Activated CD4-positive, alpha-beta T cell treated with anti-CD3 and anti-CD28 coated beads for 36 hours (primary cell): ENCODE measurements at places on chromosomes 11 and 22. TPM values are rescaled to one million over a fixed set of nuclear protein-coding genes. Genes with fewer than 3 reads are reported as not detected.

GLYAT gene
- not detected for total RNA-seq

TIMM10 gene
- 124 TPM for total RNA-seq

MPPED2 gene
- total RNA-seq: 0.54 TPM

GRCh38 chr11:129377739-129378138 lies 2.1 kb downstream of the BARX2 start:
- H3K27me3 ChIP-seq: peaks cover 45% of the 10 kb centered on the region
- H3K4me1 ChIP-seq: peaks cover 21% of the 10 kb centered on the region
- DNase-seq: no peak
- H3K36me3 ChIP-seq: no peaks in the 10 kb centered on the region
- no peak overlapping the region for H3K4me3 ChIP-seq

DNA sequence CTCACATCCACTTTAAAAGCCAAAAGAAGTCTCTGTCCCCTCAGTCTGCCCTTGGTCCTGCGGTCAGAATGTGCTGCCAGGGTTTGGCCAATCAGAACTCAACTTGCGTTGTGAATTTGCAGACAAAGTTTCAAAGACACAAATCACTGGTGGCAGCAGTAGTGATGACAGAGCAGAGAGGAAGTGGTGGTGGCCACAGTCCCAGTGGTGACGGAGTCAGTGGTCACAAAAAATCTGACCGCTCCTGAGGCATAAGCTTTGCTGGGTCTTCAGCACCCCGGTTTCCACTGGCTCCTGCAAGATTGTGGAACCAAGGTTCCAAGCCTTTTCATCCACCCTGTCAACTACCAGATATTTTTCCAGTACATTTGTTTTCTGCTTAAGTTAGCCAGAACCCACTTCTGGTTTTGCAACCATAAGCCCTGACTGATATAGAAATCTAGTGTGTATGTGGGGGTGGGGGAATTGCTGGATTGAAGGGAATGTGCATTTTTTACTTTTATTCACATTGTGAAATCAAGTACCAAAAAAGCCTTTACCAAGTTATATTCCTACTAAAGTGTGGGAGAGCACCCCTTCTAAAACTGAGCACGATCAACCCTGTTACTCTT lies 112.3 kb downstream of the TMPRSS5 start:
- no peaks in the 10 kb centered on the region for H3K36me3 ChIP-seq
- no peak overlapping the region for H3K4me3 ChIP-seq
- H3K4me1 ChIP-seq: peaks cover 11% of the 10 kb centered on the region
- DNase-seq: peak; percentile 56
- H3K27ac ChIP-seq: no peak overlapping the region

DNA sequence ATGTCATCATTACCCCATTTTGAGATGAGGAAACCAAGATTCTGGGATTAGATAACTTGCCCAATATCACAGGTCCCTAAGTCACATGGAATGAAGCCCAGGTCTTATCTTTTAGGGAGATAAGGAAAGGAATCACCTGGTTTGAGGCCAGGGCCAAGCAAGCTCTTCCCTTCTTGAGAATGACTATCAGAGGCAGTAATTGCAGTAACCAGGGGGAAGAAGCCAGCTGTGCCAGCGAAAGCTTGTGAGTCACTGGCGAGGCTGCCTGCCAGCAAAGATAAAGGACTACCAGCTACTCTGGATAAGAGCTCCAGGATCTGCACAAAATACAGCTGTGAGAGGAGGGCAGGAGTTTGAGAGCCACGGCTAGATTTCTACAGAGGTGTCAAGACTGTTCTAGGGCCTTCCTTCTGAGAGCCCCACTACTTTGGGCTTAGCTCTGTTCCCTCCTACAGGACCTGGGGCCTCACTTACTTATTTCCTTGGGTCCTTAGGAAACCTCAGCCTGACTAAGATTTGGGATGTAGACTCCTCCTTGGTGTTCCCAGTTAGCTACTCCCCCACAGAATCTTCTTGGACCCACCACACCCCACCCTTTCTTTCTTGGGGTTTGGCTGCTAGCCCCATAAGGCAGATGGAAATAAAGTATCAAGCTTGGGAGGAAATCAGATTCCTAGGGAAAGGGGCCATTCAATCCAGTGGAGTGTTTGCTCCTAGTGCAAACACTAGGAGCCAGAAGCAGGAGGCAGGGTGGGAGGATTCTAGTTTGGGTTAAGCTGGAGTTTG lies 9.7 kb upstream of the CCKBR start:
- H3K27me3 ChIP-seq: no peaks in the 10 kb centered on the region
- H3K4me1 ChIP-seq: no peaks in the 10 kb centered on the region
- H3K4me3 ChIP-seq: no peak overlapping the region
- H3K27ac ChIP-seq: no peak overlapping the region
- DNase-seq: no peak

GRCh38 chr11:132898021-132898420 lies 634.3 kb downstream of the OPCML start:
- no peak overlapping the region for H3K4me3 ChIP-seq
- H3K4me1 ChIP-seq: no peaks in the 10 kb centered on the region
- H3K27ac ChIP-seq: no peak overlapping the region
- H3K27me3 ChIP-seq: peaks cover 2% of the 10 kb centered on the region

GRCh38 chr11:10483584-10483983 lies 28.5 kb downstream of the AMPD3 start:
- peaks cover 20% of the 10 kb centered on the region for H3K36me3 ChIP-seq
- H3K27ac ChIP-seq: no peak overlapping the region
- DNase-seq: no peak
- no peak overlapping the region for H3K4me3 ChIP-seq

DNA sequence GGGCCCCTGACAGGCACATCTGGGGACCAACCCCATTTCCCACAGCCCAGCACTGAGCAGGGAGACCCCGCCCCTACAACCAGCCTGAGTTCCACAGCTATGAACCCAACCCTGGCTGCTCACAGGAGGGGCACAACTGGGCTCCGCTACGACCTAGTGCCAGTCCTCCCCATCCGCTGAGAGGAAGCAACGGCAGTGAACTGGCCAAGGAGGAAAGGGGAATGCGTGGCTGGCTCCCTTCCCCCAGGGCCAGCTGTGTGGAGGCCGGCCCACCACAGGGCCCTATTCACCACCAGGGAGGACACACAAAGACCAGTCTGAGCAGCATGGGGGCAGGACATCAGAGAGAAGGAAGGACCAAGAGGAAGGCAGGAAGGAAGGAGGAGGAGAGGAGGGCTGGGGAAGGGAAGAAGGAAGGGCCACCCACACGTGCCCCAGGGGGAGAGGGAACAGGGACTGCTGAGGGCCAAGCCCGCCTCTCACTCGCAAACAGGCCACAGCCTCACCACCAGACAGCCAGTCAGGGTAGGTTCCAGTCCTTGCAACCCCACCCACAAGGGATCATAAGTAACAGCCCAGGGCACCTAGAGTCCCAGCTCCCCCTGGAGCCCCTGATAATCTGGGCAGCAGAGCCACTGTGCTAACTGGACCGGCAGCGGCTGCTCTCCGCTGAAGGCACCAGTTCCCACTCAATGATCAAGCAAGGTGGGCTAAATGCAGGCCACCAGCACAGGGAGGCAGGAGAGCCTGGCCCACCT lies 8.5 kb upstream of the GAL3ST1 start:
- no peak for DNase-seq
- H3K4me1 ChIP-seq: peaks cover 2% of the 10 kb centered on the region
- peaks cover 73% of the 10 kb centered on the region for H3K36me3 ChIP-seq
- no peak overlapping the region for H3K27ac ChIP-seq
- no peaks in the 10 kb centered on the region for H3K27me3 ChIP-seq

DNA sequence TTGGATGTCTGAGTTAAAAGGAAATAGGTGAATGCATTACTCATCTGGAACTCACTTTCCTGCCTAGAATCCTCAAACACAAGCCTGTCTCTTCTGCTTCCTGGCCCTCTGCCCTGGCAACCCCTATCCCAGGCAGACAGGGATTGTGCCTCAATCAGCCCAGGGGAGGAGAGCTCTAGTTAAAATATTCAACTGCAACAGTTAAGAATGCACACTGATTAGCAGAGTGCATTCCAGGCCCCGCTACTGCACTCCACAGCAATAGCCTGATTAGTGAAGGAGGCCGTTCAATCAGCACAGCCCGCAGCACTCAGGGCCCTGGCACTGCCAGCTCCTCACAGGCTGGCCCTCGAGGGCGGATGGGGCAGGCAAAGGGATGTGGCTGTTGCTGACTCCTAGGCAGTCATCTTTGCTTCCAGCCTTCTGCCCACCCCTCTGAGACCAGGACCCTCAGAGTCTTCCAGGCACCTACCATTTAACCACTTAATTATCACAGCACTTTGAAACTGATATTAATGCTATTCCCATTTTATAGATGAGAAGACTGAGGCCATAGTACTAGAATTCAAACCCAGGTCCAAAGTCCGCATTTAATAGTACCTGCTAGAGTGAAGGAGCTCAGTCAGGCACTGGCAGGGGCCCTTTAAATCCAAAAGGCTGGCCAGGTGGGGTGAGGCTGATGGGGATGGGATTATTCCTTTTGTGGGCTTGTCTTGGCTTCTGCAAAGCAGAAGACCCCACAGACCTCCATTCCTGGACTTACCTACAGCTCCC lies 435.3 kb downstream of the SOX6 start:
- no peaks in the 10 kb centered on the region for H3K36me3 ChIP-seq
- no peak overlapping the region for H3K4me3 ChIP-seq
- no peak for DNase-seq

DNA sequence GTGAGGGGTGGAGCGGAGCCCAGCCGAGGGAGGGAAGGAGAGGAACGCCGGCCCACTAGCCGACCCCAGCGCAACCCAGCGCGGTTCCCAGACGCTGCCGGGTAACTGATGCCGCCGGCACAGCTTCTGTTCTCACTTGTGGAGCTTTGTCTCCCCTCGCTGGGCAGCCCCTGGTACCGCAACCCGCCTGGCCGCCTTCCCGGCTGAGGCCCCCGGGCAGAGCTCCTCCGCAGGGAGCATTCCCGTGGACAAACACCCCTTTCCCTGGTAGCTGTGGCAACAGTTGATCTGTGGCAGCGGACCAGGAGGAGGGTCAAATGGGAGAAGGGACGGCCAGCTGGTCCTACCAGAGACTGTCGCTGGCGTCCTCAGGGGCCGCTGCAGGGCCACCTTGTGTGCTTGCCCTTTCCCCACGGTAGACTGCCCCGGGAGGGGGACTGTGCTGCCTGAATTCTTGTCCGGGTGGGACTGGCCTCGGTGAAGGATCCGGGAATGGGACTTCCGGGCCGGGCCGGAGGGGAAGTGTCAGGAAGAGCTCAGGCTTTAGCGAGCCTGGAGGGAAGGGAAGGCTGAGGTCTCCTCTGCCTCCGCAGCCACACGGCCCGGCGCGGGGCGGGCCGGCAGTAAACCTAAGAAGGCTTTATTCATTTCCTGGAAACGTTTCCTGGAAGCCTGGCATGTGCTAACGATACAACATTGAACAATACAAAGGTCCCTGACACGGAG lies 468.0 kb downstream of the OPCML start:
- no peak overlapping the region for H3K4me3 ChIP-seq
- H3K27me3 ChIP-seq: peaks cover 29% of the 10 kb centered on the region
- H3K27ac ChIP-seq: no peak overlapping the region
- no peaks in the 10 kb centered on the region for H3K36me3 ChIP-seq
- H3K4me1 ChIP-seq: no peaks in the 10 kb centered on the region
- peak; percentile 39 for DNase-seq

DNA sequence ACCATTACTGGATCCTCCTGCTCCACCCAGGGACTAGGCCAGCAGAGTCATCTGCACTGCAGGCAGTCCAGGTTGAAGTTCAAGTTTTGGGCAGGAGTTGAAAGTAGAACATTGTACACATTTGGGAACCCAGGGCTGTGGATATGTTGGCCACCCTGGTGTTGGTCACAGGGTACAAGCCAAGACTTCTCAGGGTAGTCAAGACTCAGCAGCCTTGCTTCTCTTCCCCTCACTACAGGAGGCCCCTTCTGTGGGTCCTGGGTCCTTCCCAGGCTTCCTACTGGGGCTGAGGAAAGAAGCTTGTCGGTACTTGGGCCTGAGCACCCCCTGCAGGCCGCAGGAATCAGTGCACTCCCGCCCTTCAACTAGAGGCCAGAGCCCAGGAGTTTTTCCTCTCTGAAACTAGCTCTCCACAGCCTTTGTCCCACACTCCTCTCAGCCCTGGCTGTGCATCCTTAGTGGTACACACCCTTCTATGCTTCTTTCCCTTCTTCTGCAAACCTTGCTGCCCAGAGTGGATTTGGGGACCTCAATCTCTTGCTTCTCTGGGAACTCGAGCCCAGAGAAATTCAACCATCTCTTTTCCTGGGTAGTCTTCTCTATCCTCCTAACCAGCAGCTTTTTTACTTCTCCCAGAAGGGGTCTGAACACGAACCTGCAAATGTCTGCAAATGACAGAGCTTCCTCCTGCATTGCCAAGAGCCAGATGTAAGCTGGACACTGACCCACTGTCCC lies 2.6 kb upstream of the HPX start:
- peak; percentile 74 for DNase-seq
- H3K4me3 ChIP-seq: no peak overlapping the region
- H3K27me3 ChIP-seq: no peaks in the 10 kb centered on the region
- no peak overlapping the region for H3K27ac ChIP-seq
- H3K4me1 ChIP-seq: no peaks in the 10 kb centered on the region
- no peaks in the 10 kb centered on the region for H3K36me3 ChIP-seq
